ENCODE measurements at places on chromosomes 4 and X.

- no peak for DNase-seq
Observed at GRCh38 chrX:132127743-132128142, at the start of gene FRMD7. Gene FRMD7 (minus strand): TSS chrX:132128020. CDS start chrX:132127844, 176 bp downstream.

- DNase-seq, result no peak
Observed at GRCh38 chr4:19694812-19695211, 556.9 kb upstream of the SLIT2 start.

DNA sequence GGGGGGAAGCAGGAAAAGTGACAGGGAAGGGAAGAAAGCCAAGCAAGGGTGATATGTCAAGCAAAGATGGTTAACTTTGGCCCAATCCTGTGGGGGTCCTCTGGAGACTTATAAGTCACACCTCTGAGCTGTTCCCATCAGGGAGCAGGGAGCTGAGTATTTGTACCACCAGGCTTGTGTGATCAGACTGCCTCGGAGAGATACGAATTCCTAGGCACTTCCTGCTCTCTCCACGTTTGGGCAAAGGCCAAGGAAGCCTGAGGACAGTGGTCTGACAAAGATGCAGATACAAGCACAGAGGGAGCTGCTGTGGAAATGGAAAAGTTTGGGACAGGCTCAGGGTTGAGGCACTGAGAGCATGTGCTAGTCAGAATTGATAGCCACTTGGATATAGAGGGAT lies 10.4 kb upstream of the PPP3CA start:
- no peak for DNase-seq

GRCh38 chr4:113467581-113467980 lies 294.0 kb downstream of the CAMK2D start:
- DNase-seq, result no peak

GRCh38 chr4:11402192-11402591 lies 26.5 kb downstream of the HS3ST1 start:
- DNase-seq, result no peak

GRCh38 chr4:81790477-81790876 lies 318.8 kb upstream of the RASGEF1B start:
- no peak for DNase-seq

DNA sequence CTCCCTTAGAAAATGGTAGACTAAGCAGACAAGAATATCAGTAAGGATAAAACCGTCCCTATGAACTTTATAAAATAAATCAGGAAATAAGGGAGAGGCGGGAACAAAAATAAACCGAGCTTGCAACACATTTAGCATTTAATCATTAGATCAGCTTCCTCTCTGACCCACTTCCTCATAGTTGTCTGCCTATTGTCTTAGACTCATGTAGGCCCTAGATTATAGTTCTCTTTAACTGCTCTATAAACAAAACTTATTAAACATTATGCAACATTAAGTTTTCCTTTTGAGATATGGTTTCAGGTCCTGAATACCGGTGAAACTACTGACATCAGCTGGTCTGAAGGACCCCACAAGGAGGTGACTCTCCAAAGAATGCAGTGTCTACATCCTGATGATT lies 15.8 kb upstream of the SRD5A3 start:
- no peak for DNase-seq

- no peak for DNase-seq
Observed at GRCh38 chr4:105140684-105141490, 5.8 kb upstream of the TET2 start.

DNA sequence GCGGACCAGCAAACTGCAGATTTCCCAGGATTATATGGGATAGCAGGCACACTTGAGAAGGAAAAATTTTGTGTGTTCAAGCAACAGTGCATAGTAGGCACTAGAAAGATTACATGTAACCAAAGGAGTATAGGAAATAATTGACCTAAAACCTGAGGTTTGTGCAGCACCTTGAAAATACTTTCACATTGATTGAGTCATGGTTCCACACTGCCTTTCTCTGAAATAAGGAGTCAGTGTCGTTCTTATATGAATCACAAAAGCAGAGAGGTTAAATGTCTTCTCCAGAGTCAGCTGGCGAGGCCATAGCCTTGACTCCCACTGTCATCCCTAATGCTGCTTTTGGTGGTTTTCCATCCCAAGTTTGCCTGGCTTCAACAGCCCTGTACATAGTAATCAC lies 138.9 kb downstream of the SOWAHB start:
- DNase-seq, result no peak

DNA sequence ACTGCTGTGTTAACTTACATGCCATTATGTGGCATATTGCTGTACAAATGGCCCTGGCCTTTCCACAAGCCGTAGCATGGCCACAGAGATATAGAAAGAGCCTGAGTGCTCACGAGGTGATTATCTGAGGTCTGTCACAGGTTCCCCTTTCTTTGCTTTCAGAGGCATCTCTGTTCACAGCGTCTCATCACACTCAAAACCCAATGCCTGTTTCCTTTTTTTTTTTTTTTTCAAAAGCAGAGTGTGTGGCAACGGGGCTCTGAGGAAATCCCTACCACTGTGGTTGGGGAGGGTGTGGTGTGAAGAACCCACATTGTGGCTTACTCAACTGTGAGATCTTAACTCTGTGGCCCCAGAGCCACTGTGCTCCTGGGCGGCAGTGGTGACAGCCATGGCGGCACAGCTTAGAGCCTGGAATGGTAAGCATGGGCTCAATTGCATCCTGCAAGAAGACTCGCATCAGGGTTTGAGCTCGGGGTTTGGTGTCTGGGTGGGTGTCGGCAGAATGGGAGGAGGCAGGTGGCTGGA lies 30.8 kb downstream of the RTL5 start:
- DNase-seq, result no peak

- DNase-seq, result no peak
Observed at GRCh38 chr4:119667802-119668201, 39.2 kb upstream of the PDE5A start.

- DNase-seq, result no peak
Observed at GRCh38 chr4:111847296-111848008, 297.8 kb upstream of the FAM241A start.

- DNase-seq, result no peak
Observed at GRCh38 chr4:89422441-89422990, 114.9 kb upstream of the GPRIN3 start.

DNA sequence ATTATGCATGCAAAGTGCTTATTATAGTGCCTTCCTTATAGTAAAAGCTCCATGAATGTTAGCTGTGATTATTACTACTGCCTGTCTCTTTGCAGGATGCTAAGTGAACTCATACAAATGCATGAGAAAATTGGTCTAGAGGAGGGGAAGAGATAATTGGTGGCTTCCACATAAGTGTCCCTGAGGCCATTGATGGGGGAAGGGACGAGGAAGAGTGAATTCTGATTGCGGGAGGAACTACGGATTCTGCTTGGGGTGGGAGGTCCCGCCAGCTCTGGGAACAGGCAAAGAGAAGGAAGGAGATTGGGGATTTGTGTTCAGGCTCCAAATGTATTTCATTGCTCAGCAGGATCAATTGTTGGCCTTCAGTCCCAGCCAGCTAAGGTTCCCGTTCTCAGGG lies 11.6 kb upstream of the ARHGAP36 start:
- DNase-seq, result no peak

- DNase-seq, result no peak
Observed at GRCh38 chr4:138977524-138977923, 38.1 kb upstream of the NOCT start.

DNA sequence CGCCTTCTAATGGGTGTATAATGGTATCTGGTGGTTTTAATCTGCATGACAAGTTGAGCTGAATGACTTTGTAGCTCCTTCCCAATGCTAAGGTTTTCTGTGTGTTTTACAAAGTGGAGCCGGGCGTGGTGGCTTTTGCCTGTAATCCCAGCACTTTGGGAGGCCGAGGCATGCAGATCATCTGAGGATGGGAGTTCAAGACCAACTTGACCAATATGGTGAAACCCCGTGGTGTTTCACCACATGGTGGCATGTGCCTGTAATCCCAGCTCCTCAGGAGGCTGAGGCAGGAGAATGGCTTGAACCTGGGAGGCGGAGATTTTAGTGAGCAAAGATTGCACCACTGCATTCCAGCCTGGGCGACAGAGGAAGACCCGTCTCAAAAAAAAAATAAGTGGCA lies 28.9 kb downstream of the ARFIP1 start:
- DNase-seq, result no peak

DNA sequence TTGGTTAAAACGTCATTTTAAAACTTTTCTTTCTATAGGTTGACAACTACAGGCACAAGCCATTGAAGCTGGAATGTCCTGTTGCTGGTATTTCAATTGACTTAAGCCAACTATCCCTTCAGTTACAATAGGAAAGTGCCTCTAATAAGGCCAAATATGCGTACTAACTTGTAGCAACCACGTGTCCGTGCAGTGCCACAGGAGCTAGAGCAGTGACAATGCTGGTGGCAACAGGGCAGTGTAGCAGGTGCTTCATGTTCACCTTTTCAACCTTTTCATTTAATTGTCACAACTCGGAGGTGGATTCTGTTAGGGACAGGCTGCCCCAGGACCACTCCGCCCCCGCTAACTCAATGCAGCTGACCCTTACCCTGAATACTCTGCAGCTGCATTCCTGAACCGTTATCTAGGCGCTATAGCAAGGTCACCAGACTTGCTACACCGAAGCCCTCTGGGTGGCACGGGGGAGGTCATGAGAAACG lies 37.7 kb downstream of the ERVMER34-1 start:
- DNase-seq, result no peak

- no peak for DNase-seq
Observed at GRCh38 chr4:107572281-107572680, 147.8 kb downstream of the PAPSS1 start.

GRCh38 chr4:177809791-177810190 lies 367.6 kb upstream of the AGA start:
- DNase-seq, result no peak
